A673 (cell line): ENCODE measurements at places on chromosomes 6 and 20.

DNA sequence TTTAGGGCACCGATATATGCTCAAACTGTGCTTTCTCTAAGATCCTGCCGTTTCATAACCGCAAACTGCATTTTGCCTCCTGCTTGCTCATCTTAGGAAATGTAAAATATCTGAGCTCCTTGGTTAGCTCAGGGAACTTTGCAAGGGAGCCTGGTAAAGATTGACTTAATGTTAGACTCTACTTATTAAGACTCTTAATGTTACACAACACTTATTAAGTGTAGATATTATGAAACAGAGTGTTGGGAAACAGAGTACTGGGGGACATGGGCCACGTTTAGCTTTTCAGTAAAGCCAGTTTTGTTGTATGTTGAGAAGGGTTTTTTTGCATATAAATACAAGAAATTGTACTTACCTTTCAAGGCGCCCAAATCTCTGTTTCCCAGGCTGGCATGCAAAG, 1.9 kb downstream of the LTV1 start:
- no peak for DNase-seq

GRCh38 chr20:31537890-31538289, 23.6 kb downstream of the HM13 start:
- no peak for DNase-seq

- DNase-seq: peak; percentile 71
These were observed 14.0 kb downstream of the UST start for GRCh38 chr6:148760568-148761526.

- DNase-seq: no peak
These were observed 104.2 kb downstream of the CDYL start for GRCh38 chr6:4880363-4880762.

- DNase-seq: no peak
These were observed 905.4 kb upstream of the FLRT3 start for GRCh38 chr20:15242773-15243172.

DNA sequence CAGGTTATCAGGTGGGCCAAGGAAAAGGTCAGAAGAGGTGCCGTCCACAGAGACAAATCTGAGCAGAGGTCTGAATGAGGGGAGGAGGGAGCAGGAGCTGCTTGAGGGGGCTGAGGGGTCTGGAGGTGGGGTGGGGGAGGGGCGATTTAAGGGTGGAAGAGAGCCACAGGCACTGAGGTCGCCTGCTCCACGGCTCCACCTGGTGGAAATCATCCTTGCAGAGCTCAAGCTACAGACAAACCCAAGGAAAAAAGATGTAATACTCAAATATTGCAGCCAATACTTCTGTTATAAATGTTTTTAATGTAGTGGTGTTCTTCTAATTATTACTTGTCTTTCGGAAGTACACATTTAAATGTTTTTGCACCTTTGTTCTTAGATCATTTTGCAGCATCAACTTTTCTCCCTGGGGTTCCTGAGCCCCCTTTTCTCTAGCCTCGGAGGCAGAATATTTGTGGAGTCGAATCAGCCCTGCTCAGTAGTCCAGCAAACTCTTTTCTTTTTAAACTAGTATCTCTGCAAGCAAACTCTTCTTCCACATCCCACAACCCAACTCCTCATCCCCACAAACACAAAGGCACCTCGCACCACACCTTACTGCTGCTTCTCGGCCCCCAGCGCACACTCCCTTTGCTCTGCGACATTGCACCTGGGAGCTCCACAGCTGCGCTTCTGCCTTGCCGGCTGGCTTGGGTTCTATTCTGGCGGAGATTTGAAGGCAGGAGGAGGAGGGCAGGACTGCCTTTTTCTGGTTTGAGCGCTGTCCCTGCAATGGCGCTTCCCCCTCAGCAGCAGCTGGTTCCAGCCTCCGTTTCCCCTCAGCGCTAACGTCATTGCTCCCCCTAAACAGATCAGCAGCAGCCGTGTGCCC, 51.0 kb upstream of the TFAP2A start:
- DNase-seq: peak; percentile 67

- no peak for DNase-seq
These were observed 23.8 kb upstream of the TMEM30A start for GRCh38 chr6:75308250-75308988.
